Parietal lobe (tissue), 2 donors: ENCODE measurements at places on chromosomes 5 and 9. TPM values are rescaled to one million over a fixed set of nuclear protein-coding genes. Genes with fewer than 3 reads are reported as not detected.

The PDE4D gene
- total RNA-seq = 245 TPM

The PLPP1 gene
- 44.4 TPM for total RNA-seq

The NMUR2 gene
- total RNA-seq = not detected

The BARHL1 gene
- total RNA-seq = not detected

The C9orf57 gene
- total RNA-seq = not detected

The GNAQ gene
- 162 TPM for total RNA-seq

The ADAMTS6 gene
- 11.9 TPM for total RNA-seq

The DAP gene
- 20.0 TPM for total RNA-seq

The TAF1L gene
- 0.31 TPM for total RNA-seq

The TMOD1 gene
- total RNA-seq = 42.6 TPM

The C5orf52 gene
- total RNA-seq = not detected

The FABP6 gene
- total RNA-seq = 2.8 TPM

The GLE1 gene
- 23.8 TPM for total RNA-seq

The ARHGEF28 gene
- total RNA-seq = 8.1 TPM

The SNX2 gene
- 62.3 TPM for total RNA-seq

The MCC gene
- 11.0 TPM for total RNA-seq

The OSMR gene
- 1.3 TPM for total RNA-seq

The ESM1 gene
- total RNA-seq = not detected

The TRIM14 gene
- 4.4 TPM for total RNA-seq

The USP20 gene
- total RNA-seq = 18.5 TPM

The ORM2 gene
- not detected for total RNA-seq

The GPR151 gene
- total RNA-seq = under 0.01 TPM

The PPIC gene
- 1.3 TPM for total RNA-seq

The C5orf34 gene
- 5.0 TPM for total RNA-seq

The GRIA1 gene
- 356 TPM for total RNA-seq

The CKMT2 gene
- total RNA-seq = 1.3 TPM

The CDX1 gene
- total RNA-seq = not detected

The CMYA5 gene
- total RNA-seq = 2.5 TPM

The DIRAS2 gene
- 28.5 TPM for total RNA-seq

The FAM81B gene
- not detected for total RNA-seq

The SH3GL2 gene
- total RNA-seq = 81.1 TPM

The AGXT2 gene
- not detected for total RNA-seq

The PTAR1 gene
- 99.5 TPM for total RNA-seq

The ZNF883 gene
- total RNA-seq = 75.4 TPM

The TAF11L5 gene
- not detected for total RNA-seq

The TDRD7 gene
- total RNA-seq = 40.4 TPM

The C9orf50 gene
- total RNA-seq = not detected

The ZNF366 gene
- 1.3 TPM for total RNA-seq

The OLFML2A gene
- 1.6 TPM for total RNA-seq

The IRGM gene
- total RNA-seq = not detected

The SNCB gene
- 14.4 TPM for total RNA-seq

The INSL6 gene
- total RNA-seq = not detected

The OR1B1 gene
- not detected for total RNA-seq

The ACOT12 gene
- 5.0 TPM for total RNA-seq

The CBY3 gene
- not detected for total RNA-seq
